ENCODE measurements at places on chromosomes 2 and 18.

- no peak for DNase-seq
Measured at GRCh38 chr18:37383036-37383785, 182.4 kb downstream of the CELF4 start.

- no peak for DNase-seq
Measured at GRCh38 chr2:200483729-200484198, 26.1 kb downstream of the KCTD18 start.

- no peak for DNase-seq
Measured at GRCh38 chr18:54392543-54393023, 34.9 kb downstream of the C18orf54 start.

DNA sequence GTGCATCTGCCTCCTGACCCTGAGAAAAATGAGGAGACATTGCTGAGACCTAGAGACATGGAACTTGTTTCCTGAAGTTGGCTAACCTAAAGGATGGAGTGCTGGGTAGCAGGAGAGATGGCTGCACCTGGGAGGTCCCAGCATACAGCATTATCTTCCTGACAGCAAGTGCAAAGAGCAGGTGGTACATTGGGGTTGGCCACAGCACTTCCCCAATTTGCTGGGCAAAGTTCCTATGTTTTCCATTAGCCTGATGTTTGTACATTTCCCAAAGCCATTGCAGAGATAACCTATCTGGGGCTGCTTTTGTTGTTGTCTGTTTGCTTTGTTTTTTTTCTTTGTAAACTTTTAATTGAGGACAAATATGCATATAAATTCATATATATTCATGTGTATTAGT lies 296.7 kb downstream of the HRH4 start:
- no peak for DNase-seq

DNA sequence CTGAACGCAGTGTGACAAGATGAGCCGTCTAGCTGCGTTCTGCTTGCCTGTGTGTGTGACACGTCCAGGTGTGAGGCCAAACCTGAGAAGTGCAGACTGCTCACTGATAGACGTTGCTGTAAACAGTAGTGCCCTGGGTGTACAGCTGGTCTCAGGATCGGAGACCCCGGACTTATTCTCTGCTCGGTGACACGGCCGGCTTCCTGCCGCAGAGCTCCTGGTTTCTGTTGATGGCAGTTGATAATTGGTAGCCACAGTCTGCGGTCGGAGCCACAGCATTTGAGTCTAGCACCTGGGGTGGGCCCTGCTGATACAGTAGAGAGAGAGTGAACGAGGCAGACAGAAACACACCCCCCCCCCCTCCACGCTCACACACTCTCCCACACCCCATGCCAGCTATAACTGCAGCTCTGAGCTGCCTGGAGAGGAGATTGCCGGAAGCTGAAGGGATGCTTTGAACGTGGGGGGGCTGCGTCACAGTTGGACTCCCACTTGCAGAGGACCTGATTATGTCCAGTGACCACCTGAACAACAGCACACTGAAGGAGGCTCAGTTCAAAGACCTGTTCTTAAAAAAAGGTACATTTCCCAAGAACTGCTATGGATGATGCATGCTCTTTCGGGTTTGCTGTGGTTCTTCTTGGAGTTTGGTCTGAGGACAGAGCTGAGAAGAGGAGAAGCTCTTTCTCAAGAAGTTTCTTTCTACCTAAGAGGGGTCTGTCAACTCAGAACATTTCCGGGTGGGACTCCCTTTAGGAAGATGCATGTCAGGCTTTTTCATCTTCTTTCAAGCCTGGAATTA lies 114.0 kb downstream of the FAM210A start:
- DNase-seq = peak; percentile 81

GRCh38 chr2:54360055-54360792 lies 95.9 kb upstream of the SPTBN1 start:
- no peak for DNase-seq

- no peak for DNase-seq
Measured at GRCh38 chr2:32680942-32681341, 53.1 kb downstream of the TTC27 start.

All from CD4-positive, alpha-beta T cell treated with Interferon alpha-2 for 1 hour (primary cell).